NCI-H1694 (cell line): ENCODE measurements at places on chromosomes 16 and 17.

- DNase-seq, result no peak
Measured at GRCh38 chr17:1727876-1728630, 3.5 kb downstream of the WDR81 start.

DNA sequence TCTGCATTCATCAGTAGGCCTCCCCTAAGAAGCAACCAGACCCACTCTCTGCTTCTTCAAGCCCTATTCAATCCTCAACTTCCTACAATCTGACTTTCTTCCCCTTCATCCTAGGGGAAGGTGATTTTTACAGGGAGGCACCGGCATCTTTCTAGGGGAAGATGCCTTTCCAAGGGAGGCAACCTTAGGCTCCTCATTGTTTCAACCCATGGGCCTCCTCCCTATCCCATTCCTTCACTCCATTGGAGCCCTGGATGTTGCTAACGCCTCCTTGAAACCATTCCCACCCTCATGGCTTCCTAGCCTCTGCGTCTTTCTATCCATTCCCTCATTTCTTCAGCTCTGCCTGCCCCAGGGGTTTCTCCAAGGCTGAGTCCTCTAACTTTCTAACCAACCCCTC is 2.7 kb upstream of the CUEDC1 start:
- no peak for DNase-seq

DNA sequence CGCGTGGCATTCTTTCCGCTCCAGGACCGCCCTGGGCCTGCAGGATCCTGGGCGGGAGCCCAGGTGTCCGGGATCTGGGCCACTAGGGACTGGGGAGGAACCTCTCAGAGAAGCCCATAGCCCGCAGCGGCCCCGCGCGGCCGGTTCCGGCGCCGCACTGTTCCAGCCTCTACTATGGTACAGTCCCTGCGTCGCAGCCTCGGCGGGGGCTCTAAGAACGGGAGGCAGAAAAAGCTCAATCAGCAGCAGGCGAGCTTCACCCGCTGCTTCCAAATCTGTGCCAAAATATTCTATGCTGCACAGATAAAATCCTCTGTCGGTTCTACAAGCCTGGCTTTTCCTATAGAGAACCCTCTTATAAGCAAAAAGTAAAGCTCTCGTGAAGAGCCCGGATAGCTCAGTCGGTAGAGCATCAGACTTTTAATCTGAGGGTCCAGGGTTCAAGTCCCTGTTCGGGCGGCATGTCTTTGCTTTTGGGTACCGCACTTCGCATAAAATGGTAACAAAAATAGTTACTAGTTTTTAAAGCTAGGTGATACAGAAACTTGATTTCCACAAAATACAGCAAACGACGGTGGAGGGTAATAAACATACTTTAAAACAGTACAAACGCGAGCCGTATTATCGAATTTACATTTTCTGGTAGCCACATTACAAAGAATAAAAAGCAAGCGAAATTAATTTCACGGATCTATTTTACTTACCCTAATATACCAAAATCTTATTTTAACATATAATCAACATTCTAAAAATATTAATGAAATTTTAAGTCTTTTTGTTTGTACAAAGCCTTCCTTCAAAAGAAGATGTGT is 661 bp upstream of the ALOXE3 start:
- peak; percentile 96 for DNase-seq

DNA sequence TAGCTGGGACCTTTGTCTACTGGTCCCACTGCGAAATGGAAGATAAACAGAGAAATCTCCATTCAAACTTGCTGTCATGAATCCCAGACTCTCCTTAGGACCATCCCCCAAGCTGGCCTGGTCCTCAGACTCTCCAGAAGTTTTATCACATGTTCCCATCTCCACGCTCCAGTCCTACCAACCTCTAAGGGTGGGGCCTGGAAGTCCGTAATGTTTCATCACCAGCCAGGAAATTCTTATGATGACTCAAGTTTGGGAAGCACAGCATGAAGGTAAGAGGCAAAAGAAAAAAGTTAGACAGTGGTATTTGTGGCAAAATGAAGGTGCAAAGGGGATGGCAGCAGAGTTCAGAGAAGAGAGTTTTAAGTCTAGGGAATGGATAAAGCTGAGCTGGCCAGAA is 52.7 kb downstream of the ZNF18 start:
- no peak for DNase-seq

GRCh38 chr17:30969989-30970830 is 629 bp upstream of the RNF135 start:
- no peak for DNase-seq

DNA sequence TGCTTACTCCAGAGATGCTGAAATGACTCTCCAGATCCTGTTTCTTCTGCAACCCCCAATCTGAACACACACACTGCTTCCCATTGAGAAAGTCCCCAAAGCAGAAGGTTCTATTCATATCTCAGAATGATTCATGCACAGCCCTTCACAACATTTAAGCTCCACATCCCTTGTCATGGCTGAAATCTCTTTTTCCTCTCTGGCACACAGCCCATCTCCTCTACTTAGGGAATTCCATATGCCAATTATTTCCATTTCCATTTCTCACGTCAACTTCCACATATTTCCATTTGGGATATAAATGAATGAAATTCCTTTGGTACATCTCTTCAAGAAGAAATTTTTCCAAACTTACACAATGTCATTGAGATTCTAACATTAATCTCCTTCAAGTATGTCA is 119.6 kb downstream of the CDH11 start:
- DNase-seq, result no peak

DNA sequence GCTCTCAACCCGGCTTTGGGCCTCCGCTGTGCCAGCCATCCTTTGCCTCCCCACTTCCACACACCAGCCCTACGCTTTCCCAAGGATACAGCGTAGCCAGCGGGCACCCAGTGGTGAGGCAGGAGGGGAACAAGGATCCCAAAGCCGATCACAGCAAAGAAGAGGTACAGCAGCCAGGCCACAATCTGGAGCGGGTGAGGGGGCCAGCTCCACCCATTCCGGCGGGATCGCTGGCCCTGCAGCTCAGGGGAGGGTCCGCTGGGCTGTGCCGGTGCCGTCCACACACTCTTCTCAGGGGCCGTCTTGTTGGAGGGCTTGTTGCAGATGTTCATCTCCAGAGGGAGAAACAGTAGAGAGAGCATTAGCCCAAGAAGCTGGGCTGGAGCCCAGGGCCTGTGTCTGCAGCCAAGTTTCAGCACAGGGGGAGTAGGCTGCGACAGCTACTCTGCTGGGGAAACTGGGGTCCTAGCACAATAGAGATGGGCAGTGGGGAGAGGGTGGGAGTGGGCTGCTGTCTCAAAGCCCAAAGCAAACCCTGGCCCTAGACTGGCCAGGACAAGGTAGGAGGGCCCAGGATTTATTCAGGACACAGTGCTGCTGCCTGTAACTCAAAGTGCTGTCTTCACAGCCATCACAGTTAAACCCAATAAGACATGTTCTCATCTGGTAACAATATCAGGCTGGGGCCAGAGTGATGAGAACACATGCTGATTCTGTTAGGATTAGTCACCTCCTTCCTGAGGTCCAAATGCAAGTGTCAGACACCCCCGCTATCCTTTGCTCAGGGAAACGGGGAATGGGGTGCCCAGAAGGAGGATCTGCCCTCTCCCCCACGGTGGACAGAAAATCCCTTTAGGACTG is 9.9 kb downstream of the ZDHHC1 start:
- no peak for DNase-seq

DNA sequence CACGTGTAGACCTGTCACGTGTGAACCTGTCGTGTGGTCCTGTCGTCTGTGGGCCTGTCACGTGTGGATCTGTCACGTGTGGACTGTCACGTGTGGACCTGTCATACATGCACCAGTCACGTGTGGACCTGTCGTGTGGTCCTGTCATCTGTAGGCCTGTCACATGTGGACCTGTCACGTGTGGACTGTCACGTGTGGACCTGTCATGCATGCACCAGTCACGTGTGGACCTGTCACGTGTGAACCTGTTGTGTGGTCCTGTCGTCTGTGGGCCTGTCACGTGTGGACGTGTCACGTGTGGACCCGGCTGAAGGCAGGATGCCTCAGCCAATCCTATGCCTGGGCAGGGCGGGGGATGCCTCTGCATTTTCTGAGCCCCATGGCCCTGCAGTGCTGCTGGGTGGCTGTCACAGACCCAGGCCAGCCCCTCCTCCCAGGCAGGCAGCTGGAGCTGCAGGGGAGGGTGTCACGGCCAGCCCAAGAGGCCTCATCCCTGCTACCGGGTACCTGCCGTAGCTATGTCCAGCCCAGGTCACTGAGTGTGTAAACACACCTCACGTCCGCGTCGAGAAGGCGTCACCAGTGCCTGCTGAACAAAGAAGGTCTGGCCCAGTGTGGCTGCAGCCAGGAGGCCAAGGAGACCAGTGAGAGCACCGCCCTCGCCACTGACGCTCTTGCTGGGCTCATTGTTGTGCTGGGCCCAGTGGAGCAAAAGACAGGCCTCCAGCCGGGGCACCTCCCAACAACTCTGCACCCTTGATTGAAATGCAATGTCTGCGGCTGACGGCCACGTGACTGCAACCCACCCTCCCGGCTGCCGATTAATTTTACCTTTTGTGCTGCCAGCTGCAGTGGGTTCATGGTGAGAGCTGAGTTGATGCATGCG is 18.6 kb upstream of the ACSF3 start:
- DNase-seq, result no peak

DNA sequence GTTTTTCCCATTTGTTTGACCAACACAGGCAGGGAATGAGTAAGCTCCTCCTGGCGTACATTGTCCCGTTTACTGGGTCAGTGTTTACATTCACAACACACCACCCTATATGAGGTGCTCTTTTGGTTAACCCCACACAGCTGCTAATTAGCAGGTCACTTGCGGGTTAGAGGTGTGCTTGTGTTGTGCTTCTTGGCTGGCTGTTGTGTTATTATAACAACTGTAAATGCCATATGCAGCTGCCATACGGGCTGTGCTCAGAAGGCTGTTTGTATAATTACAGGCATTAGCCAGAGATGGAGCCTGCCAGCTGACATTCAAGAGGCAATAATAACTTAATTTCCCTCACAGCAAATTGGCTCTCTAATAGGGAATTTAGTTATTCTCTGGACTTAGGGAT is 205.1 kb upstream of the ELAC2 start:
- DNase-seq, result no peak

DNA sequence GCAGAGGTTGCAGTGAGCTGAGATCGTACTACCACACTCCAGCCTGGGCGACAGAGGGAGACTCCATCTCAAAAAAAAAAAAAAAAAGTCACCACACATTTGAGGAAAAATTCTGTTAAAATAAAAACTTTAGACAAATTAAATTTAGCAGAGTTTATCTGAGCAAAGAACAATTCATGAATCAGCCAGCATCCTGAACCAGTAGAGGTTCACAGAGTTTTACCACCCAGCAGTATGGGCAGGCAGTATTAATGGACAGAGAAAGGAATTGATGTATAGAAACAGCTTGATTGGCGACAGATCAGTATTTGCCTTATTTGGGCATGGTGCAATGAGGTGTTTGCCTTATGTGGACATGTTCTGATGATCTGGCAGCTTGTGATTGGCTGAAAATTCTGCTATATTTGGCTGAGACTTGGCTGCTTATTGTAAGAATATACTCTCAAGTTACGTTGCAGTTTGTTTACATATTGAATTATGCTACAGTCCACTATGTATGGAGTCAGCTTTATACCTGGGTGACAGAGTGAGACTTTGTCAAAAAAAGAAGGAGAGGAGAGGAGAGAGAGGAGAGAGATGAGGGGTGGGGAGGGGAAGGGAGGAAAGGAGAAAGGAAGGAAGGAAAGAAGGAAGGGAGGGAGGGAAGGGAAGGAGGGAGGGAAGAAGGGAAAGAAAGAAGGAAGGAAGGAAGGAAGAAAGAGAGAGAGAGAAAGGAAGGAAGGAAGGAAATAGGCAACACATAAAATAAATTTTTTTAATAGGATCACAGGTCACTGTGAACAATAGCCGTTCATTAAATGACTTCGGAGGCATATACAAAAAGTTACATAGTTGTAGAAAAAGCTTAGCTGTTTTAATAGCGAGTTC is 14.6 kb downstream of the ABCC3 start:
- no peak for DNase-seq

DNA sequence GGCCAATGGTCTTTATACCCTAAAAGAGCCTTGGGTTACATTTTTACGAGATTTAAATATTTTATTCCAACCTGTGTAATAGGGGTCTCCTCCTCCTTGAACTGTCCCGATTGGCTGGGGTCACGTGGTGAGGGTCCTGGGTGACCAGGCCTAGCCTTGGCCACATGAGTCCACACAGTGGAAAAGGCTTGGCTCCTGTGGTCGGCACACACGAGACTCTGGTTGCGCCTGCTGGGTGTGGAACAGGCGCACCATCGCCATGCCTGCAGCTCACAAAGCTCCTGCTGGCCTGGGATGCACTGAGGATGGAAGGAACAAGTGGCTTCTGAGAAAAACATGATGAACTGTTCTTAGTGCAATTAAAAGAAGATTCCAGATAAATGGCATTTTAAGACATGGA is 103.9 kb upstream of the ZNF750 start:
- no peak for DNase-seq

DNA sequence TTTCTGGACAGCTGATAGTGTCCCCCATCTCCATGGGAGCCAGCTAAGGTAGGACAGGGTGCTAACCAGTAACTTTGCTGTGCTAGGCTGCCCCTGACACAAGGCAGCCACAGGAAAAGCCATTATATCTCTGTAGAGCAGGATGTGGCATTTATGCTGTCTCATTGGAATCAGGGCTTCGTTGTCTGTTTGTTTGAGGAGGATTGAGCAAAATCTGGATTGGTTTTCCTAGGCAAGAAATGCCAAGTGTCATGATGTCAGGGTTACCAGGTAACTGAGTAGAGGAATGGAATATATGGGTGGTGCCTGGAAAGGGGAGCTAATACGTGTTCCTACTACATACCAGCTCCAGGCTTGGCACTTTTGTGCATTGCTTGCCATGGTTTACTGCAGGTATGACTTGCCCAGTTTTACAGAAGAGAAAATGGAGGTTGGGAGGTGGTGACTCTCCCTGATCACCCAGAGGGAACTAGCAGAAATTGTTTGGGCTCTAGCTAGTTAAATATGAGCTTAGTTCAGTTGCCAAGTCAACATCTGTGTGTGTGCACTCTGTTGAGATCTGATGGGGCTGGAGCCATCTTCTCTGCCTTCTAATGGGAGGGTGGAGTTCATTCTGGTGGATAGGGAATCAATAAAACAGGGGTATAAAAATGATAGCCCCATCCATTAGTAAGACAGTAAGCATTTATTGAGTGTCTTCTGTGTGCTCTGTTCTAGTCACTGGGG is 33.9 kb downstream of the GNAO1 start:
- DNase-seq, result peak; percentile 28

DNA sequence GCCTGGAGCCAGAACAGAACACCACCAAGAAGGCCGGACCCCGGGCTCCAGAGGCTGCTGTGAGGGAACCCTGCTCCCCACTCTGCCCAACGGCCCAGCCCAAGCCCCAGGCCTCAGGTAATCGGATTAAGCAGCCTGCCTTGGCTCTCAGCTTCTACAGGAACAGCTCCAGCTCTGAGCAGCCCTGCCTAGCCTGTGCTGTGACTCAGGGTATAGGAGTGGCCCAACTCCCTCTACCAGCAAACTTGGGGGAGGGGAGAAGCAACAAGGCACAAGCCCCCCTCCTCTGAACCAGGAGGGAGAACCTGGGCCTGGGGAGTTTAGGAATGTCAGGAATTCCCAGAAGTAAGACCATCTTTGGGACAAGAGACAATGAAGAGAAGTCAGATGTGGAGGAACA is 849 bp upstream of the SOX15 start:
- no peak for DNase-seq
